ENCODE measurements at places on chromosomes 11 and 22.

- DNase-seq = no peak
These were observed 6.6 kb downstream of the ZBTB16 start for GRCh38 chr11:114066046-114066648.

DNA sequence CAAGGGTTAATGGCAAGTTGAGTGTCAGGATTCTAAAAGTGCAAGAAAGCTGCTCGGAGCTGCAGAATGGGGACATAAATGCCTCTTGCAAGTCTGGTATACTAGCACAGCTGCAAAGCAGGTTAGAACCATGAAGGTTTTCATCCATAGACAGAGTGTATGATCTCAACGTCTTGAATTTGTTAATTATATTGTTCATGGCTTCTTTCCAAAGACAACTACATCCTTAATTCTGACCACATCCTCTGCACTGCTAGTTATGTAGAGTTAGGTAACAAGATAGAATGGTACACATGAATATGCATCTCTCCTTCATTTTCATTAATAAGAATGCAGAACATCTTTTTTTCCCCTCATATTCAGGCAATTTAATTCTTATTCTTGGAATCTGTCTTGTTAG, 34.2 kb downstream of the EXPH5 start:
- DNase-seq = no peak

DNA sequence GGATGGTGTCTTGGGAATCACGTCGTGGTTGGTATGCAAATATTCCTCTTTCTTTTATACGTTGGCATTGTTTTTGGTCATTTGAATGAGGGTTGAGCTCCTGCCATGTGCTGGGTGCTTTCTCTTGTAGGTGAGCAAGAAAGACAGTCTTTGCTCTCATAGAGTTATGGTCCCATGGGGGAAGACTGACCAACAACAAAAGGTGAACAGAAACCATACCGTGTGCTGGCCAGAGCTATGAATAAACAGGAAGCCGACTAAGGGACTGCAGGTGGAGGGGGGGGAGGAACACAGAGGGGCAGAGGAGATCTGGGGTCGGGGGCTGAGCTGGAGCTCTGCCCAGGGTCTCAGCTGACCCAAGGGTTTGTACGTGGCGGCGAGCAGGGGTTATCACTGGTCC, 245.3 kb downstream of the CTTN start:
- no peak for DNase-seq

DNA sequence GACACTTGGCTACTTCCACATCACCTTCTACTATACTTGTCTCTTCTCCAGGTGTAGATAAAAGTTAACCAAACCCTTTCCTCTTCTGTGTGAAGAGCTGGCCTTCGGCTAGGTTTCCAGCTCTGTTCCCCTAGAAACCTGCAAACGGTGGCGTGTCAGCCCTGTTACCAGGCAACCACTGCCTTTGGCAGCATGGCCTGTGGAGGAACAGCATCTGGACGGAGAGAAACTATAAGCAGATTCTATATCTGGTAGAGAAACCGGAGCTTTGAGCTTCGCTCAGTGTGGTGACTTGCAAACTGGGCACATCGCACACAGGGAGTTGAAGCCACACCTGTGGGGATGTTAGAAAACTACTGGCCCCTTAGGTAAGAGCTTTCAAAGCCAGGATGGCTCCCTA, 35.9 kb downstream of the ARAP1 start:
- DNase-seq = no peak

- no peak for DNase-seq
These were observed 91.9 kb downstream of the WT1 start for GRCh38 chr11:32343325-32344008.

DNA sequence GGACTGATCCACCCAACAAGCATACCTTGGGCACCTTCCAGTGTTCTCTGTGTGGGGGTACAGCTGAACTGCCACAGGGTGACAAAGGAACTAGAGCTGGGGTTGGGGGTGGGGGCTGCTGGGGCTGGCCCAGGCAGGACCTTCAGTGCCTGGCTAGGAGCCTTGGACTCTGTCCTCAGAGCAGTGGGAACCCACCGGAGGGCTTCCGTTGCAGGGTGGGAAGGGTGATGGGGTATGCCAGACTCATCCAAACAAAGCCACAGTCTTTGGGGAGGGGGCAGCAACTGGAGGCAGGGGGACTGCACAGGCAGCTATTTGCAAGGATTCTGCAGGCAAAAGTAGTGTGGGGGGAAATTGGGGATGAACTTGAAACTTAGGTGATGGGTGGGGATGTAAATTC, 35.7 kb upstream of the CLDN5 start:
- DNase-seq = no peak

GRCh38 chr11:75823415-75823814, 8.4 kb downstream of the UVRAG start:
- DNase-seq = no peak

DNA sequence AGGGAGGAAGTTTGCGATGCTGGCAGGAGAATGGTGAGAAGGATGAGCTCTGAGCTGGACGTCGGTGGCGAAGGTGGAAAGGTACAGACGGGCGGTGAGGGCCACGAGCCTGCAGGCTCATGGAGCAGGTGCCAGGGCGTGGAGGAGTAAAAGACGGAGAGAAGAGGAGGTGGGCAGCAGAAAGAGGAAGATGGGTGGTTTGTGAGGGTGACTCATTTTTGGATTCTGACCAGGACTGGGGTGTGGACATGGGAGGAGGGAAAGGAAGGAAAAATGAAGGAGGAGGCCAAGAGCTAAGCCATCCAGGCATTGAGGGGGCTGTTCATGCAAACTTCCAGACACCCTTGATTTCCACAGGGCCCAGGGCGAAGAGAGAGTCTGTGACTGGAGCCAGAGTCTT, 3.5 kb downstream of the ZDHHC24 start:
- no peak for DNase-seq

DNA sequence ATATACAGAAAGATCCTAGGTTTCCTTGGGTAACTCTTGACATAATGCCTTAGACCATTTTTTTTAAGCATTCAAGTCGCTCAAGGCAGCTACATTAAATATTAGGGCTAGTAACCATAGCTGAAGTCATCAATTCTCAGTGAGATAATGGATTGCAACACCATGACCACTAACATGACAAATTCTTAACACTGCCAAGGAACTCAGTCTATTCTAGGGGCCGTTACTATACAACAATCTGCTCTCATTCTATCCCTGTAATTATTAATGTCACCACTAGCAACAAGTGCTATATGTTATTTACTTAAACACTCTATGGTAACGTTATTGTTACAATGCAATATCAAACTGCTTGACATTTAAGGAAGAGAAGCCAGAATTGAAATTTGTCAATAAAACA, 3.2 kb upstream of the STK33 start:
- DNase-seq = no peak

GRCh38 chr11:46942172-46942571, 5.6 kb downstream of the CSTPP1 start:
- DNase-seq = no peak

GRCh38 chr22:36860821-36861659, at the start of gene NCF4:
Gene NCF4 (plus strand): TSS chr22:36861006. CDS start chr22:36861172, 166 bp downstream.
- peak; percentile 60 for DNase-seq

GRCh38 chr11:35629511-35629910, 11.3 kb downstream of the FJX1 start:
- no peak for DNase-seq

DNA sequence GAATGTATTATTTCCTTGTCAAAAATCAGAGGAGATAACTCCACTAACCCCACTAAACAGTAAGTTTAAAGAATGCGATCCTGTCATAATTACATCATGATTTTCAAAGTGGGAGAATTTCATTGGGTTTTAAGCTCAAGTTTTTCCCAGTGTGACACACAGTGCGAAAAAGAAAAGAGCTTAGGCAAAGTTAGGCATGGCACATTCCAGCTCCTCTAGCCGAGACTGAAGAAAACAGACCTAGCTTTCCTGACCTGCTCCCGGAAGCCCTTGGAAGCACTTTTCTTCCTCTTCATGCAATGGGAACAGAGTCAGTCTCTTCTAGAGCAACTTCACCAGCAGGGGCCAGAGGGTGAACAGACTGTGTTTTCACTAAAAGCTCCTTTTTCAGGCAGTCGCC, 76.6 kb upstream of the AKIP1 start:
- no peak for DNase-seq

DNA sequence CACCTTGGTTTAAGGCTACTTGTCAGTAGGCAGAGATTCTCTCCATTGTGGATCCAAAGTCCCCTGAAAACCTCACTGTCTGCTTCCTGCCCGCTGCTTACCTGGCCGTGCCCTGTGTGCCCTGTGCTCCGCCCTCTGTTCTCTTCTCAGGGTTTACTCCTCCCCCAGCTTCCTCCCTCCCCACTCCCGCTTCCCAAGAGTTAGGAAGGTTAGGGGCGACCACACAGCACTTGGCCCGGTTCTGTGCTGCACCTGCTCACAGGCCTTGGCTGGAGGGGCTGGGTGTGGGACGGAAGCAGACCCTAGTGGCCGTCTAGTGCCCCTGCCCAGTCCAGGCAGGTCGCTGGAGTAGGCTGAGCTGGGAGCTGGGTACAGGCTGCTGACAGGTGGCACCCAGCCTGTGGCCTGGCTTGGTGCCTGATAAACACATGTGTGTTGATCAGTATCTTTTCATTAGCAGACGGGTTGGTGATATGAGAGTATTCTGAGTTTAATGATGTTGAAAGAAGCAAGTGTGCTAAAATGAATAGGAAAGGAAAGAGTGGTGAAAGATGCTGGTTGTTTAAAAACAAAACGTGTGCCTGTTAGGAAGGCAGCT, 40.5 kb downstream of the GRAMD4 start:
- no peak for DNase-seq

DNA sequence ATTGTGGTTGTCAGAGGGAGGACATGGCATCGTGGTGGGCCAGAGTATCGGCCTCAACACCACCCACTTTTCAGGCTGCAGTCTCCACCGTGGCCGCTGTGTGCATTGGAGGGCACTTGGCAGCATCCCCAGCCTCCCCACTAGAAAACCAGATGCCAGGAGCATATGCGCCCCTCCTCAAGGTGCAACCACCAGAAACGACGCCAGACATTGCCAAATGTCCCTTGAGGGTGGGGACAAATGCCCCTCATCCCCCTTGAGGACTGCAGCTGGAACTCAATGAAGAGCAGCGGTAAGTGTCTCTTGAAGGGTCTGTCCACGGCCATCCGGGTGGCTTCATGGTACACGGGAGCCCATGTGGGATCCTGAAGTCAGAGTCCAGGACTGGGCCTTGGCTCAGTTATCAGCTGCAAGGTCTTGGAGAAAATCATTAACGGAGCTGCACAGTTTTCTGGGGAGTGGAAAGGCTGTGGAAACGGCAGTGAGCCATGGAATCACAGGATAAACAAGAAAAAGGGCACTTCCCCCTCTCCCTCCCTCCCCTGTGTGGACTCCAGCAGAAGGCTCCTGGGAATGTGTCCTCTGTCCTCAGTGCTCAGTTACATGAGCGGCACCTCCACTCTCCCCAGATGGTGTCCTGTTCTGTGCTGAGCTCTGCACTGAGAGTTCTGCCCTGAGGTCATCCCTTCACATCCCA, 324.4 kb upstream of the B3GAT1 start:
- DNase-seq = no peak

GRCh38 chr11:102695201-102695600, 10.4 kb downstream of the MMP27 start:
- DNase-seq = no peak

DNA sequence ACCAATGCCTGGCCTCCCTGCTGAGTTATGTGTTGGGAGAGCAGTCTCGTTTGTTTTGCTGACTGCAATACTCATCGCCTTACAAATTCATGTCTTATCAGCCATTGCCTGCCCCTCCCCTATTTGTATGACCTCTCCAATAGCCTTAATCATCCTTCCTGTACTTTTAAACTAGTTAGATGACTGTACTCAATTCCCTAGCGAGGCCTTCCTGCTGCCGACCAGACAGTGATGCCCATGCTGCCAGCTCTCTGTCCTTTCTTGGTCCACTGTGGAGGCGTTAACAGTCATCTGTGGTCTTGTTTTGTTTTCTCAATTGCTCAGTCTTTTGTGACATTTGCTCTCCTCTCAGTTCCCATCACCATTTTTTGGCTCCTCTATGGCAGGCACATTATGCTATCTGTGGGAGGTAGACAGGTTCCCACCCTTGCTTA, 20.3 kb upstream of the YPEL1 start:
- DNase-seq = no peak

DNA sequence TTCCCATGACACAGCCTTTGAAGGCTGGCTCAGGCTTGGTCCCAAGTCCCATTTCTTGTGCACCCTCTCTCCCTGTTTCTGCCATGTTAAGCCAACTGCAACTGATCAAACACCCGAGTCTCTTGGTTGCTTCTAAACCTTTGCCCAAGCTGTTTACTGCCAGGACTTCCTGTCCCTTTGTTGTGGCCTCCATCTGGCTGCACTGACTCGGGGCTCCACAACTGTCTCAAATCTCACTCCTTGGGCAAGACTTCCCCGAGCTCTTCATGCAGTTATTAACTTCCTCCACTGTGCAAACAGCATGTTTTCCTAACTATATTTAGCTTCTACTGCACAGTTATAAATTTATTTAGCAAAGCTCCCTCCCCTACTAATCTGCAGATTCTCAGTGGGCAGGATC, 4.3 kb downstream of the VPREB1 start:
- DNase-seq = no peak

DNA sequence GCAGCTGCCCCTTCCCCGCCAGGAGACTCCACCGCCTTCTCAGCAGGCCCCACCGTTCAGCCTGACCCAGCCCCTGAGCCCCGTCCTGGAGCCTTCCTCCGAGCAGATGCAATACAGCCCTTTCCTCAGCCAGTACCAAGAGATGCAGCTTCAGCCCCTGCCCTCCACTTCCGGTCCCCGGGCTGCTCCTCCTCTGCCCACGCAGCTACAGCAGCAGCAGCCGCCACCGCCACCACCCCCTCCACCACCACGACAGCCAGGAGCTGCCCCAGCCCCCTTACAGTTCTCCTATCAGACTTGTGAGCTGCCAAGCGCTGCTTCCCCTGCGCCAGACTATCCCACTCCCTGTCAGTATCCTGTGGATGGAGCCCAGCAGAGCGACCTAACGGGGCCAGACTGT, 42.6 kb downstream of the PPP2R1B start:
- DNase-seq = no peak

DNA sequence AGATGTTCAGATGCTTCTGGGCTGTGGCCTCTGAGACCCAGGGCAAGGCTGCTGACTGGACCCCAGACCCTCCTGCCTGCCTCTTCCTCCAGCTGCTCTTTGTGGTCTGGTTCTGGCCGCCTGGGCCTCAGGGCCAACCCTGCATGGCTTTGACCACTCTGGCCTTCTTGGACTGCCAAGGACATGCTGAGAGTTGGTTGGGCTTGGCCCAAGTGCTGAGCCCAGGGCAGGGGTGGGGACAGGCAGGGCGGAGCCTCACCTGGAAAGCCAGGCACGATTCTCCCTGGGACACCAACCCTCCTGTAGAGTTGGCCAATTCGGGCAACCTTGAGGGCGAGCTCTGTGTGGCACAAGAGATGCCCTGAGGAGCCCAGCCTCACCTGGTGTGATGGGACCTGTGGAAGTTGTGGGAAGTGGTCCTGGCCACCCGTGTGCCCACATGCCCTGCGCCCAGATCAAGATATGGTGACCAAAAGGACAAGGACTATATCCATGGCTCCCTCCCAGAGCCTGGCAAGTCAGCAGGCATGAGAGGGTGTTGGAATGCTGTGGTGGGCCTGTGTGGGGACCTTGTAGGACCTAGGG, 11.6 kb downstream of the TANGO2 start:
- no peak for DNase-seq

- DNase-seq = no peak
These were observed 190.7 kb downstream of the UVRAG start for GRCh38 chr11:76005756-76006155.

GRCh38 chr22:32044477-32044876, 1.4 kb downstream of the SLC5A1 start:
- no peak for DNase-seq

- DNase-seq = no peak
These were observed 60.7 kb downstream of the STK33 start for GRCh38 chr11:8533332-8533731.

- no peak for DNase-seq
These were observed 144.5 kb downstream of the DBX1 start for GRCh38 chr11:20015529-20016427.

GRCh38 chr11:126426820-126427749, 71.6 kb downstream of the ST3GAL4 start:
- DNase-seq = no peak
